ENCODE measurements at places on chromosomes 11 and 22. TPM values are rescaled to one million over a fixed set of nuclear protein-coding genes. Genes with fewer than 3 reads are reported as not detected.

The RAG2 gene
- not detected for total RNA-seq

The C11orf86 gene
- total RNA-seq = not detected

The PHLDA2 gene
- 36.9 TPM for total RNA-seq

The MAJIN gene
- total RNA-seq = 0.04 TPM

The SCYL1 gene
- 62.2 TPM for total RNA-seq

The OR52A1 gene
- total RNA-seq = not detected

The WT1 gene
- total RNA-seq = not detected

The SERHL2 gene
- 0.88 TPM for total RNA-seq

The OSBP2 gene
- 2.0 TPM for total RNA-seq

The KCNJ4 gene
- total RNA-seq = not detected

The YPEL4 gene
- not detected for total RNA-seq

The BIRC3 gene
- total RNA-seq = 10.1 TPM

The ART1 gene
- not detected for total RNA-seq

The HYLS1 gene
- total RNA-seq = 13.3 TPM
